ENCODE measurements at places on chromosomes 11 and 22.

DNA sequence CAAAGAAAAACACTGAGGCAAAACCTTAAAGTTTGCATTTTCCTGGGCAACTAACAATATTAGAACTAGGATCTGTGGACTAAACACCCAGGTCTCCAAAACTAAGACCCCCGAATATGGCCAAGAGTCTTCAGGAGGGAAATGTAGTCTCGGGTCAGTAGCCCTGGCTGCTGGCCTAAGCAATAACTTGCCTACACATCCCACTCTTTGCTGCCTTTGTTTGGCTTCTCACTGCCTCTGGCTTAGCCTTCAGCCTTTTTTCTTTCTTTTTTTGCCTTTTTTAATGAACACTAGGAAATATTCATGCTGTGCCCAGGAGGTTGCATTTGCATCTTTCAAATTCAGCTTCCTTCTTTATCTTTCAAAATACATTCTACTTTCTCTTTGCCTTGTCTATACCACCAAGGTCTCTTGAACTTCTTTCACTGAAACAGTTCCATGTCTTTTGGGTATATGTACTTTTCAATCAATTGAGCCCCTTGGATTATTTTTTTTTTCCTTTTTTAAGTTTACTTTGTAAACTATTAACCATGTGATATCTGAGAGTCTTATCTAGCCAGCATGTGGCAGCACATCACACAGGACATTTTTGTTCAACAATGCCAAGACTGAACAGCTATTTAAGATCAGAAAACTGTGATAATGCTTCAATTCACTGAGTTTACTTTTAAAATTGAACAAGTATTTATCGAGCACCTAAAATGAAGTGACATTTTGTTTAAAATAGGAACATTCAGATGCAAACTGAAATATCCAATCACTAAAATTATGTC is 165.0 kb upstream of the TRPC6 start:
- DNase-seq: no peak

- peak; percentile 70 for DNase-seq
Observed at GRCh38 chr11:64767344-64768299, 7.8 kb upstream of the PYGM start.

DNA sequence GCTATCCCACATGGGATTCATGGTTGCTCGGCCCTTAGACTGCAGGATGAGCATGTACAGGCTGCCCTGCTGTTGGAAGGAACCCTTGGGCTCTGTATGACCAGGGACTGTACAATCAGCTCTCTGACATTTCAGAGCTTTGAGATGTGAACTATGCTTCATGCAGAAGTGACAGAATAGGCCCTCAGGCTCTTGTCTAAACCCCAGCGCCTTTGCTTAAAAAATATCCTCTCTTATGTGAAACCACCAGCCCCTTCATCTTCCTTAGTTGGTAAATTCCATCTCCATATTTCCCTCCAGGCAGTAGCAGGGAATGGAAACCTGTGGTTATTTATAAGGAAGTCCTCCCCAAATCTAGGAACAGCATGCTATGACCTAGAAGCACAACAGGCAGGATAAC is 78.9 kb upstream of the PLET1 start:
- no peak for DNase-seq

DNA sequence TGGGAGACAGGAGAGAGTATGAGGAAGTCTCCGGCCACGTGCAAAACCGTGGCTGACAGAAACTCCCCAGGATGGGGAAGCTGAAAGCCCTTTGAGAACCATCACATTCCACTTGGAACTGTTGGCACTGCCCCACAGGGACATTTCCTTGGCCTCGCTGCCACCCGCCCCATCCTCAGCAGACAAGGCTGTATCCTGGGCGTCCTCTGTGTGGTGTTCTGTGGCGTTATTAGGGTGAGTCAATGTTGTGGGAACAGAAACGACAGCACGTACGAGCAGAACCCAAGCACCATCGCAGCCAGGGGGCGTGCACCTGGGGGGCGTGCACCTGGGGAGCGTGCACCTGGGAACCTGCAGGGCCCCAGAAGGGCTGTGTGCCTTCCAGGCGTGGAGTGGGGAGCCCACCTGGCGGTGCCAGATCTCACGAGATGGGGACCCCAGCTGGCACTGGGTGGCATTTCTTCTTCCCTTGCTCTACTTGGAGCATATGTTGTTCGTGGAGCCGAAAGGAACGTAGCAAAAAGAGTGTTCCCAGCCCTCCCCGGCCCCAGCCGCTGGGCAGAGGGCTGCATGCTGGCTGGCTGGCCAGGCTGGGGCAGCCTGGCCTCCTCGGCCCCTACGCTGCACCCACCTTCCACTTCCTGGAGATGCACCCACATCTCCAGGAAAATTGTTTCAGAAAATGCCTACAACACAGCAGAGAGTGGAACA is 35.4 kb downstream of the NFAM1 start:
- no peak for DNase-seq

DNA sequence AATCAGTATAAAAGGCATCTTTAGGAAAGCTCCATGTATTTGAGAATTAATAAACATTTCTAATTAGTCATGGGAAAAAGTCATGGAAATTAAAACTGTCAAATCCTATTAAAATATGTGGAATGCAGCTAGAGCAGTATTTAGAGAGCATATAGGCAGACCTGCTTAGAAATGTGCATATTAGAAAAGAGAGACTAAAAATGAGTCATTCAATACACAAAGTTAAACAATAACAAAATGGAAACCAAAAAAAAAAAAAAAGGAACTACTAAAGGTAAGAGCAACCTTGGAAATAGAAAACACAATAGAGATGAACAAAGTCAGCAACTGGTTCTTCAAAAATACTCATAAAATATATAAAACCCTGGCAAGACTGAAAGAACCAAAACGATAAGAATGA is 59.7 kb upstream of the RASSF10 start:
- no peak for DNase-seq

DNA sequence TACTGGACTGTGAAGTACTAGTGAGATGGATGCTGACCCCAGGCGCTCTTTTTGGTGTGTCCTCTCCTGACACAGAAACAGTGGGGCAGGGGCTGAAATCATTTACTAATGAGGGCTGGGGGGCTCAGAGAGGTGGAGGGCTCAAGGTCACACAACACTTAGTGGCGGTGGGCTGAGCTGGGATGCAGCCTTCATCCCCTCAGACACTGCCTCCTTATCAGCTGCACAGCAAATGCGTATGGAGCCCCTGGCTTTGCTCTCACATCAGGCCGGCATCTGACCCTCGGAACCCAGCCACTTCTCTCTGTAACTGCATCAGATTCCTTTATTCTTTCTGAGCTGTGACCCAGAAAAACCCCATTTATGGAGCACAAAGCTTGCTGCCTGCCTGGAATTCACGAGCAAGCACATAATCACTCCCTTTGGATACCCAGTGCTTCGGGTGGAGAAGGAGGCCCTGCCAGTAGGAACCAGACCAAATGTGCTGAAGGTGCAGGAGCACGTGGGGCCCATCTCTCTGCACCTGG is 736.6 kb downstream of the TBC1D22A start:
- DNase-seq: no peak

- DNase-seq: no peak
Observed at GRCh38 chr11:62353841-62354240, 16.6 kb downstream of the ASRGL1 start.

DNA sequence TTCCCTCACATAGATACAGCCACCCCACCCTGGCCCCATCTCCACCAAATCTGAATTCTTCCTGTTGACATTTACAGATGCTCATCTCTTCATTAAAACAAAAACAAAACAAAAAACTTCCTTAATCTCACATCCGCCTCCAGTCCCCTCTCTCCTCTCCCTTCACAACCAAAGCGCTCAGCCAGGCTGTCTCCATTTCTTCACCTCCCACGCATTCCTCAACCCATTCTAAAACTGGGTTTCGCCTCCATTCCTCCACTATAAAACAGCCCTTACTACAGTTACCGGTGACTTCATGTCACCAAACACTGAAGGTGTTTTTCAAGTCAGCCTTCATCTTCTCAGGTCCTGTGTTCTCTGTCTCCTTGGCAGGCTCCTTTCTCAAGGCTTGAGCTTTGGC is 9.6 kb downstream of the BACE1-AS start:
- DNase-seq: peak; percentile 16

All from fibroblast of mammary gland (primary cell).